ENCODE measurements at places on chromosomes 1 and 21.

DNA sequence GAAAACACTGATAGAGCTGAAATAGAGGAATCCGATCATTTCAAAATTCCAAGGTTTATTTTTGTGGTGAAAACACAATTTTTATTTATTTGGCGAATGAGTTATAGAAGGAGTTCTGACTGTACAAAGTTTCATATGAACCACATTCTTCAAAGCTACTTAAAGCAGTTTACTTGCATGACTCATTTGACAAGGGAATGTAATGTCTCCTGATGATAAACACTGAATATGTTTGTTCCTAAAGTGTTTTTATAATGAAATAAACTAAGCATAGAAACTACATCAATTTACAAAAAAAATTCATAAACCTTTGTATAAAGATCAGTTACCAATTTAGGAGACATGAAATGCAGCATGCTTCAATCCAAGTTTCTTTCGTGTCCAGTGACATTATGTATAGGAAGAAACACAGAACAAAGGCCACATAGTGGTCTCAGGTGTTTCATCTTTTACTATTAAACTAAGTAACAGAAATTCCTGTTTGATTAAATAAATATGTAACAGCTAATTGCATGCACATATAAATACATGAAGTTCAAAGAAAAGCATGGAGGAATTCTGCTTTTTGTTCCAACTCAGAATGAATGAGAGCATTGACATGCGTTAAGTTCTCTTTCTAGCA lies 2.5 kb downstream of the PRKACB start:
- DNase-seq: no peak

DNA sequence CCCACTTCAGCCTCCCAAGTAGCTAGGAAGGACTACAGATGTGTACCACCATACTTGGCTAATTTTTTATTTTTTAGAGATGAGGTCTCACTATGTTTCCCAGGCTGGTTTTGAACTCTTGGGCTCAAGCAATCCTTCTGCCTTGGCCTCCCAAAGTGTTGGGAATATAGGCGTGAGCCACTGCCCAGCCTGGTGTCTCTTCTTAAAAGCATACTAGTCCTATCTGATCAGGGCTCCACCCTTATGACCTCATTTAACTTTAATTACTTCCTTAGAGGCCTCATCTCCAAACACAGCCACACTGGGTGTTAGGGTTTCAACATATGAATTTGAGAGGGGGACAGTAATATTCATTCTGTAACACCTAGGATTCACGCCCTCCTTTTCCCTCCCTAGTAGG lies 130.9 kb downstream of the GLIS1 start:
- DNase-seq: no peak

DNA sequence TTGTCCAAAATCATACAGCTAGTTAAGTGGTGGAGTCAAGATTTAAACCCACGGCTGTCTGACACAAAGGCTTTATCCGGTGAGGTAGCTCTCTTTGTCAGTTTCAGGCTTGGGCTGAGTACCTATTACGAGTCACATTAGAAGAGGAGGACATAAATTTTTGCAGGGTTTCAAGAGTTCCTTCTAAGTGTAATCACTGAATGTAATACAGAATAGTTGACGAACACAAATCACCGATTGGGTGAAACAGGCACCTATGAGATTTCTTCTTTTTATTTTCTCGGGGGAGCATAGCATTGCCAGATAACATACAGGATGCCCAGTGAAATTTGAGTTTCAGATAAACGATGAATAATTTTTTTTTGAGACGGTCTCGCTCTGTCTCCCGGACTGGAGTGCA lies 847 bp downstream of the PSMD4 start:
- no peak for DNase-seq

- peak; percentile 59 for DNase-seq
Observed at GRCh38 chr1:110674337-110675059, at the start of gene KCNA3. TSS of gene KCNA3 (minus strand) at chr1:110674940. CDS start at chr1:110674809, 131 bp downstream.

- DNase-seq: no peak
Observed at GRCh38 chr1:12542138-12542465, 75.9 kb downstream of the DHRS3 start.

DNA sequence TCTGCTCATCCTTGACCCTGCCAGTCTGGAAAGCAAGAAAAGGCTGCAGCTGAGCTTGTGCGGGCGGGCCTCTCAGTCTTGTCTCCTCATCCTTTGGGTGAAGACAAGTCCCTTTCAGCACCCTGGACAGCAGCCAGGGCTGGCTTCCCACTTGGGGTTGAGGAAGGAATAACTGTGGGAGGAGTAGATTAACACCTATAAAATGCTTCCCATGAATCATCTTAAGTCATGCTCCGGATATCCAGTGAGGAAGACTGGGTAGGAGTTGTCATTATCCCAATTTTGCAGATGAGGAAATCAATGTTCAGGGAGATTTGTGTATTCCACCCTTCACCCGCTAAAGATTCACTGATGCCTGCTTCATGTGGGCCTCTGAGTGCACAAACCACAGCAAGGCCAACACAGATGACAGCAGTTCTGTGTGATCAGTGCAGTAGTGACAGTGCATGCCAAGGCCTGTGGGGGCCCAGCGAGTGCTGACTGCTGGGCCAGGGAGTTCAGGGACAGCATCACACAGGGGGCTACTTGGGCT lies 20.1 kb upstream of the COL16A1 start:
- no peak for DNase-seq

GRCh38 chr1:115283681-115284146 lies 54.3 kb downstream of the NGF start:
- DNase-seq: no peak

DNA sequence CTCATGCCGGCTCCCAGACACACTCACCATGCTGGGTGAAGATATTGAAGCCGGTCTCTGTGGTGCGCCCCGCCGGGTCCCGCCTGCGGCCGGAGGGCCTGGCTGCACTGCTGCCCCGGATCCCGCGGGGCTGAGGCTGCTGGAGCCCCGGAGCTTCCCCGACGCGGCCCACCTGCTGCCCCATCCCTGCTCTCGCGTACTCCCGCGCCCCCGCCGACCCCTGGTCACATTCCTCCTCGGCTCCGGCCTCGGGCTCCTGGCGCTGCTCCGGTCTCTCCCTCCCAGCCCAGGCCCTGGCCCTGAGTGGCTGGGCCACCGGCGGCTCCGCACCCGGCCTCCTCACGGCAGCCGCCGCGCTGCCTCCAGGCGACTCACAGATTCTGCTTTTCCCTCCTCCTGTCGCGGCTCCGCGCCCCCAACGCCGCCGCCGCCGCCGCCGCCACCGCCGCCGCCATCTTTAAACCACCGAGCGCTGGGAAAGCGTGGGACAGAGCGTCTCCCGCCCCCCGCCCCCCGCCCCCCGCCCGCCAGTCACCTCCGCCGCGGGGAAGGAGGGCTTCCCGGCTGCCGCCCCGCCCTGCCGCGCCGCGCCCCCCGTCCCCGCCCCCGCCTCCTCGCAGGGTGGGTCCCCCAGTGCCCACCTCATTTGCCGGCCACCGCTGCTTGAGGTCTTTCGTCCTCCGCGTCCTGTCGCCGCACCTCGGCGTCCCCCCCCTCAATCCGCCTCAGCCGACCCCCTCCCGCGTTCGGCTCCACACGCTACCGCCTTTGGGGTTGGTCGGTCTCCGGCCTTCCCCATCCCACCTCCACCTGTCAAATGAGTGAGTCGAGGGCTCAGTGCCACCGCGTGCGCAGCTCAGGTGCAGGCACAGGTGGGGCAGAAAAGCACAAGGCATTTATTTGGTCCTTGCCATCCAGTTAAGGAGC lies at the start of gene ABL2:
ABL2 (minus strand) TSS at position 464 of the 927 bp plus-strand sequence; CDS start at position 184, 280 bp downstream.
- peak; percentile 26 for DNase-seq

- no peak for DNase-seq
Observed at GRCh38 chr1:236836157-236836556, 41.1 kb downstream of the MTR start.

- no peak for DNase-seq
Observed at GRCh38 chr1:198977909-198978308, 339.1 kb downstream of the PTPRC start.

DNA sequence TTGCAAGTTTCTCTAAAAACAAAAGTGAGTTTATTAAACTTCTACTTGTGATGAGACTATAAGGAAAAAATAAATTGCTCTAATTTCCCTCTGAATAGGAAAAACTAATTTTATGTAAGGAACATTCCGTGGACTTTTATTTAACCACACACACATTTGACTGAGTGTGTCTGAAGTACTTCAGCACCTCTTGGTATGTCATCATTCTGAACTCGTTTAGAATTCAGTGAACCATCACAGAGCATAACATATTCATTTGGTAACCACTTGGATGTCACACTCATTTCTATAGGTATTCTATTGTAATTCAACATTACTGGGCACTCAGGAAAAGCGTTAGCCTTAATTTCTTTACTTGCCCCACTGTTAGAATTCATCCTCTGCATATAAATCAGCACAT lies 79.1 kb downstream of the RGS21 start:
- DNase-seq: no peak

GRCh38 chr21:16837321-16837720 lies 675.5 kb upstream of the CXADR start:
- no peak for DNase-seq

- DNase-seq: no peak
Observed at GRCh38 chr1:110616587-110616986, 10.4 kb upstream of the KCNA2 start.

- DNase-seq: no peak
Observed at GRCh38 chr21:38444691-38445090, 53.6 kb downstream of the ERG start.

GRCh38 chr1:55604749-55605148 lies 389.6 kb upstream of the USP24 start:
- DNase-seq: no peak

GRCh38 chr1:7171168-7171567 lies 385.9 kb downstream of the CAMTA1 start:
- no peak for DNase-seq

- DNase-seq: no peak
Observed at GRCh38 chr1:101506541-101507164, 269.8 kb downstream of the S1PR1 start.

GRCh38 chr1:27863538-27863915 lies 8.8 kb upstream of the THEMIS2 start:
- no peak for DNase-seq

DNA sequence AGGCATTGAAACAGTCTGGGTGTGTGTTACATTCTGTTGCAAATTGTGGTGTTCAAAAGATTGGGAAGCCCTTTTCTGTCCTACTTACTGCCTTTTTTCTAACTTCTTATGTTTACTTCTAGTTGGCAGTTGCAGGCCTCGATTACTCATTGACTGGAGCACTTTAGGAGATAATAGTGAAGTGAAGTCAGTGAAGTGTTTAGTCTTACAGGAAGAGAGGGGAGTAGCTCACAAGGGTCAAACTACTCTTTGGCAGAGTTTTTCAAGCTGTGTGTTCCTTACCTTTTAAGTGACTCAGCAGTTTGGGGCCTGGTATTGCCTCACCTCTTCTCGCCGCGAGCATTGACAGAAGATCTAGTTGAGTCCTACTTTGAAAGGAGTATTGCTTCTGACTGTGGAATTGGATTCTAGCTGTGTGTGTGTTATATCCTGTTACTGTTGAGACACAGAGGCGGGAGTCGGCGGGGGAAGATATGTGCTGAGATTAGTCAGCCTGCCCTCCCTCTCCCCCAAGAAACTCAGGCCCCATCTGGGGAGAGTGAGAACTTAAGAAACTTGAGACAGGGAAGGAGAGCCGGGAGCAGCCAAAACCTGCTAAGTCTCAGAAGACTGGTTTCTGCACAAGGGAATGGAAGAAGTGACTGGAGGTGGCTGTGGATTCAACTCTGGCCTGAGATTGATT lies 19.3 kb downstream of the AHCYL1 start:
- peak; percentile 12 for DNase-seq

- DNase-seq: no peak
Observed at GRCh38 chr1:217929213-217929885, 298.2 kb downstream of the SPATA17 start.

DNA sequence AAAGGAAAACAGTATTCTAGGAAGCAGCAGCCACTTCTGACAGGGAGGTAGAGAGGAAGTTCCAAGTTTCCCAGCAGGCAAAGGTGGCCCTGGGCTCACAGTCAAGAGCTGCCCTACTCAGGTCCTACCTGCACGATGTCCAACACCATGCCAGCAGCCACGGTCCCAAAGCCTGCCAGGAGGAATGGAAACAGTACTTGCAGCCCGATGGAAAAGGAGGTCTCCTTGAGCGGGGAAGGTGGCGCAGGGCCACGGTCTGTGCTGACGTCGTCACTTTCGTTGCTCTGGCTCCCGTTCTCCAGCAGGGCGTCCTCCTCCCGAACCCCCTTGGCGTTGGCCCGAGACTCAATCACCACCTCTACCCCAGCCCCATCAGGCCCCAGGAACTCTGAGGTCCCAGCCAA lies 3.1 kb downstream of the SLC41A1 start:
- DNase-seq: no peak

DNA sequence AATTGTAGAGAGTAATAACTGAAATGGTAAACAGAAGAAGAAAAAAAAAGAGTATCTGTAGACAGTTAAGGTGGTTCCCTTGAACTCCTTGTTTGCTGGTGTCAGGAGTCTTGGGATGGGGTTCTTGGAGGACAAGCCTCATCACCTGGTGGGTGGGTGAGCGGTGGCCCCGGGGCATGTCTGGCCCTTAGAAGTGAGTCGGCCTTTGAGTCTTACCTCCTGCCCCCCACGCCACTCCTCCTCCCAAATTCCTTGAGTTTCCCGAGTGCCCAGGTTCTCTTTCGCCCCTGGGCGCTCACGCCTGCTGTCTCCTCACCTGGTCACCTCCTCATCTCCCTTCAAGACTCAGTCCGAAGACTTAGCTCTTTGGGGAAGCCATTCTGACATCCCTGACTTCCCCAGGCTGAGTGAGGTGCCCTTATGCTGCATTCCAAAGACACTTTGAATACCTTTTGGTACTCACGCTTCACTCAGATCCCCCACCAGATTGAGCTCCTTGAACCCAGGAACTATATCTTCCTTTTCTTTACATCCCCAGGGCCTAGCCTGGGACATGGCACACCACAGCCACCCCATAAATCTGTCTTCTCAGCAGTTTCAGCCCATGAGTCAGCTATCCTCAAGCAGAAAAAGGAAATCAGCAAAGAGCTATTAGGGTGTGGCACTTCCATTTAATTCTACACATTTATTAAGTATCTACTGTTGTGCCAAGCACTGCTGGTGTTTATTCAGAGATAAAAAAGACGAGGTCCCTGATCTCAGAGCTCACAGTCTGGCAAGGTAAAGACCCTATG lies 13.5 kb upstream of the IKBKE start:
- DNase-seq: no peak
